HCEC 1CT (cell line): ENCODE measurements at places on chromosomes 2 and 18.

DNA sequence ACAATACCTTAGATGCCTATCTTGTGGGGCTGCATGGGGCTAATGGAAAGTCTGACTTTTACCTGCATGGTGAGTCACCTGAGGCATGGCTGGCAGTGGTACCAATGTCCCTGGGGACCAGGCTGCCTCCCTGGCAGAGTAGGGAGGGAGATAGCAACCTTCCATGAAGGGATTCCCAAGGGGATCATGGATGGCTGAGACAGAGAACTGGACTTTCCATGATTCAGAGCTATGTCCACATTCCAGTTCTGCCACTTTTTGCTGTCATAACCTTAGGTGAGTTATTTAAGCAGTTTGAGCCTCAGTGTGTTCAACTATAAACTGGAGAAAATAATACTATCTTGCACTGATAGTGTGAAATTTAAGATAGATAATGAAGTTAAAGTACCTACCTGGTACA is 178.6 kb downstream of the SETBP1 start:
- no peak for DNase-seq

DNA sequence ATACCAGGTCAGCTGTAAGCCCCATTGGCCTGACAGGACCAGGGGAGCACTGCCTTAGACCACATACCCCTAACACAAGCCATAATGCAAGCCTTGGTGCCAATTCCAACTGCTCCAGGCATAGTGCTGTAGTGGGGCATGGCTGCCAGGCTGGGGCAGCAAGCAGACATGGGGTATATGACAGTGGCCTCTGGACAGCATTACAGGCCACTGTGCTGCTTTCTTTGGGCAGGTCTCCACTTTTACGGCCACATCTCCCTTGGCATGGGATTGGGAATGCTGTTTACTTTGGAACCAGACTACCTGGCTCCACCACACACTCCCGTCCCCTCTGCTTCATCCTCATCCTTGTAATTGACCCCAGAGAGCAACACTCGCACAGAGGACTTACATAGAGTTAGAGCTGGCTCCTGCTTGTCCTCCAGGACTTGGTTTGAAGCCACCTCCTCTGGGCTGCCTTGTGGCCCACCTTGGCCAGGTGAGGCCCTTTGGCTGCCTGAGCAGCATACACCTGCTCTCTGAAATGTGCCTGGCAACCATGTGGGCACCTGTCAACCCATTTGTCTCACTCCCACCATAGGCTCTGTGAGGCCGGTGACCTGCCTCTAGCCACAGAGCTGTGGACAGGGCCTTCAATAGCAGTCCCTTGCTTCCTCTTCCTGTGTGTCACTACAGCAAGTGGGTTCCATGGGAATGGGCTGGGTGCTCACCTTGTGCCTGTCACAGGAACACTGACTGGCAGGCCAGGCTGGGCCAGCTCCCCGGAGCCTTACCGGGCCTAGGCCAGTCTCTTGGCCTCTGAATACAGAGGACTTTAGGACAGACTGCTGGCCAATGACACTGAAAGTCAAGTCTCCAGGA is 262.6 kb upstream of the HS6ST1 start:
- DNase-seq = no peak

GRCh38 chr2:200184748-200185627 is 121.5 kb upstream of the SPATS2L start:
- no peak for DNase-seq

DNA sequence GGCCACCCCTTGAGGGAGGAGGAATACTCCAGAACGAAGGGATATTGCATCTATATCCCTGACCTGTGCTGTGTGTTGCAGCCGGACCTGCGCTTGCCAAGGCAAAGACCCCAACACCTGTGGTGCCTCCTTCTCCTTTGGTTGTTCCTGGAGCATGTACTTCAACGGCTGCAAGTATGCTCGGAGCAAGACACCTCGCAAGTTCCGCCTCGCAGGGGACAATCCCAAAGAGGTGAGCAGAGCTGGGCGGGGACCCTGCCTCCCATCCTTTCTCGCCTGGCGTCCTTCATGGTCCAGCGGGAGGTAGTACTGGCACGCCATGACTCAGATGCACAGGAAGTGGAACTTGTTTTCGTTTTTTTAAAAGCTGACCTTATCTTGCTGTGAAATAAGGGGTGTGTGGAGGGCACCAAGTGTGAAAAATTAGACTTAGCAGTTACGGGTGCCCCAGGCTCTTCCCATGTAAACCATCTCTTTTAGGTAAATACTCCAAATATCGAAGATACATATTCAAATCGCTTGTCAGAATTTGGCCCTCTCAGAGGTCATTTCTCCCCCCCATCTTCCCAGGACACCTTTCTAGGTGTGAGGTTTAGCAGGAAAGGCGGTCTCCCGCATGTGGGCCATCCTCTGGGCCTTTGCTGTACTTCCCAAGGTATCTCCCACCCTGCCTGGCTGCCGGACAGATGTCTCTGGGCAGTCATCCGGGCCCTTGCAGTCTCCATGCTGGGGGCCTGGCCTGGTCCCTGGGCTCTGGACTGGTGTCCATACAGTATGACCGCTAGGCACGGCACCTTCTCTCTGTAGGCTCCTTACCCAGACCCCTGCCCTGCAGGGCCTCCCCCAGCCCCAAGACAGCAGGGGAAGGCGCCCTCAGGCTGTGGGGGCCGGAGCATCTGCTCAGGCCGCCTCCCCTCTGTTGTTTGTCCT is 57.6 kb downstream of the BOLA3 start:
- DNase-seq = no peak

DNA sequence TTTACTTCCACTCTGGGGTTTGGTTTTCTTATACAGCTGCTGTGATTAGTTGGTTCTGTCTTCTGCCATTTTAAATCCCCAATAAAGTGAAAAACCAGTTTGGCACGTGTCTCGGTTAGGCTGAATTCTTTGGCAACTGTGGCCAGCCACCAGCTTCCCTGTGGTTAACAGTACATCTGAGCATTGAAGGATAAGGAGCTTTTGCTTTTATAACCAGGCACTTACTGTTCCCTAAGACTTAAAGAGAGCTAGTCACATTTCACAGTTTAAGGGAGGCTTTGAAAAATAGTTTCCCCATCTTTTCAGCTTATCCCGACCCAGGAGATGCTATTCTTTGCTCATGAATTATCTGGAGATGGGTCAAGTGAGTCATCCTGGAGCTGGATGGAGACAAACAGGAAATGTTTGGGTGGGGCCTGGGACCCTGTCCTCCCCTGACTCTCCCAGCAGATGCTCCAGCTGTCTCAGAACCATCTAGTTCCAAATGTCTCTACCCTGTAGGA is 57.3 kb upstream of the EML6 start:
- peak; percentile 84 for DNase-seq

- DNase-seq = no peak
Measured at GRCh38 chr18:45248240-45248903, 366.9 kb upstream of the SLC14A2 start.

DNA sequence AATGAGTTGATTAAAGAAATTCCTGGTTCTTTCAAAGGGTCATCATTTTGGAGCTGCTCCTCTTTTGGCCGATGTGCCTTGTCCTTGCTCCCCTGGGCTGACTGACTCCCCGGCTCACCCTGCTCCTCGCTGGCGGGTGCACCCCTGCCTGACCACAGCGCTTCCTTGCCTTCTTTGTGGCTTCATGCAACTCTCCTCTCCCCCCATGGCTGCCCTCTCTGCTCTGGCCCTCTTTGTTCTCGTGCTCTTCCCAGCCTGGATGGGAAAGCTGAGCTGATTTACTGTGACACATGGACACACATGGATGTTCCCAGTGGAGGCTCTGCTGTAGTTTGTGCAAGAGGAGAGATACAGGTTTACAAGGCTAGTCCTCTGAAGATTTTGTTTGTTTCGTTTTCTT is 234.6 kb downstream of the HAUS1 start:
- no peak for DNase-seq

- DNase-seq = no peak
Measured at GRCh38 chr18:74825460-74825859, 227.8 kb downstream of the ZNF407 start.

DNA sequence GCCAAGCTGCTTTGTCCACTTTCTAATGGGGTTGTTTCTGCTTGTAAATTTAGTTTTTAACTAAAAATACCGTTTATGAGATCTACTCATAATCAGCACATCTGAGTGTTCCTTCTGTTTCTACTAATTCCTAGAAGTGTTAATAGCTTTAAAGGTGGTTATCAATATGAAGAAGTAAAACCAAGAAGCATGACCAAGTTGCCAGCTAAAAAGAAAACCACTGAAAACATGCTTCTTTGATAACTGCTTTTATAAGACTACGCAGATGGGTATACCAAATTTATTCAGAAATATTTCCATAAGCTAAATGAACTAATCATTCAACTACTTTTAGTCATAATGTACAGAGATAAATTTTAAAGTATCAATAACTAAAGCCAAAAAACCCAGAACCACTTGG is 101.8 kb downstream of the C2orf74 start:
- DNase-seq = no peak

- DNase-seq = no peak
Measured at GRCh38 chr2:20348542-20348941, 2.1 kb downstream of the PUM2 start.

- no peak for DNase-seq
Measured at GRCh38 chr2:42223067-42223854, 54.1 kb downstream of the EML4 start.

- DNase-seq = peak; percentile 33
Measured at GRCh38 chr2:160210599-160211138, 10.6 kb upstream of the ITGB6 start.

DNA sequence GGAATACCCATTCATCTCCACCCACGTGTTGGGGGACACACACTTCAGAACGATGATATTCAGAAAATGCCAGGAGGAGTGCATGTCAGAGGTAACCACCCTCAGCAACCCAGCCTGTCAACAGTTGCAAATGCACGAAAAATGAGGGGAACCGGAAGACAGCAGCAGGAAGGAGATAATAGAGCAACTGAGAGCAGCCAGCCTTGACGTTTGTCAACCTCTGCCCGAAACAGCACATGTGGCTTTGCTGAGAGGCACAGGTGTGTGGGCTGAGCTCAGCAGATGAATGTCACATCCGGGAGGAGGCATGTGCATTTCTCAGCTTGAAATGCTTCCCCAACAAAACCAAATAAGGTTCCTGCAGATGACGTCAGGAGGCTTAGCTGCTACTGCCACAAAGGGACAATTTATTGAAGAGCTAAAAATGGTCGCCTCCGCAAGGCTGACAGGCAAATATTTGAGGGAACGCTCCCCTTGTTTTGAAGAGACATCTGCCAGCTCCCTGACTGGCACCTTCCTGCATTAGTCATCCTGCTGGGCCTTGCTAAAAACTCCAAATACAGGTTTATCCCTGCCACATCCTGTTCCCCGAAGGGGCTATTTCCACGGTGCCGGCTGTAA is 419.0 kb downstream of the NBAS start:
- DNase-seq = no peak

- DNase-seq = no peak
Measured at GRCh38 chr2:166388481-166389070, 12.8 kb upstream of the SCN9A start.
